ENCODE measurements at places on chromosomes 4 and X.

- no peak for DNase-seq
Observed at GRCh38 chrX:132214518-132214917, 4.7 kb downstream of the RAP2C start.

GRCh38 chr4:51925307-51925706 is 82.4 kb downstream of the DCUN1D4 start:
- no peak for DNase-seq

- no peak for DNase-seq
Observed at GRCh38 chr4:143598816-143599215, 85.3 kb downstream of the SMARCA5 start.

- DNase-seq, result no peak
Observed at GRCh38 chr4:67779631-67780030, 25.4 kb upstream of the GNRHR start.

DNA sequence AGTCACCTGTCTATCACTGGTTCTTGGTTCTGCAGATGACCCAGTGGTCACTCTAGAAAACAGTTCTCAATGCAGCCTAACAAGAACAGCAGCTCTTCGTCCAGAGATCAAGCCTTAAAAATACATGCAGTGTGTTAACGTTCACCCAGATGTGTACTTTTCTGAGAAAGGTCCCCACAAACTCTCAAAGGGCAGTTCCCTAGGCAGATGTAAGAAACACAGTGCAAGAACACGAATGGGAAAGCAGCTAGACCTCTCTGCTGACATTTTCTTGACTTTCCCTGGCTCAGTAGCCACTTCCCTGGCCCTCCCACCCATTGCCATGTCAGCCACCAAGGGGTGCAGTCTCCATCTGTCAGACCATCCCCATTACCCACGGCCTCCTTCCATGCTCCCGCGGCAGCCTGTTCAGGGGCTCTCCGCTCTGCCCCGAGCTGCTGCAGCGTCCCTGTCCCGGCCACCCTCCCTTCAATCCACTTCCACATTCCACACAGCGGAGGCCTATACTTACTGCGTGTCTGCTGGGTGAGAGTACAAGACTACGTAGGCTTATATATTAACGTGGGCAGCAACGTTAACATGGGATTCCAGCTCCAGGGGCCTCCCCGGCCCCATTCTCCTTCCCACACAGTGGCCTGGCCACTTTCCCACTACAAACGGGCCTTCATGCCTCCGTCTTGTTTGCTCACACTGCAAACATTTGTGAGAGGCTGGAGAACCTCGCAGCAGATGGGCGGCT is 34.3 kb downstream of the IRF2 start:
- no peak for DNase-seq

GRCh38 chrX:124028182-124028581 is 66.7 kb downstream of the STAG2 start:
- no peak for DNase-seq

- no peak for DNase-seq
Observed at GRCh38 chrX:107850422-107850765, 24.7 kb downstream of the MID2 start.

DNA sequence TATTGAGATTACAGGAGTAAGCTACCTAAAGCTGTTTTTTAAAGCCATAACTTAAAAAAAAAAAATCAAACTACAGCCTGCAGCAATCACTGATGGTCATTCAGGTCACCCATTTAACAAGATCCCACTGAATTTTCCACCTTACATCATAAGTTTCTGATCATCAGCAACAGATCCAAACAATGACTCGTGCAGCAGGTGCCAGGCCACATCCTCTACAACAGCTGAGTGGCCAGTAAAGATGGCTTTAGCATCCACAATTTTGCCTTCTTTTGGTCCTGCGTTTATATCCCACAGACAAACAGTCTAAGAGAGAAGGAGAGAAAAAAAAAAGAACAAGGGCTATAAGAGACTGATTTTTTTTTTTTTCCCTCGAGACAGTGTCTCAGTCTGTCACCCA is 16.6 kb downstream of the RBBP7 start:
- DNase-seq, result no peak

GRCh38 chr4:165418073-165418472 is 39.3 kb downstream of the CPE start:
- DNase-seq, result no peak

GRCh38 chr4:85102606-85103005 is 136.1 kb upstream of the WDFY3 start:
- no peak for DNase-seq

DNA sequence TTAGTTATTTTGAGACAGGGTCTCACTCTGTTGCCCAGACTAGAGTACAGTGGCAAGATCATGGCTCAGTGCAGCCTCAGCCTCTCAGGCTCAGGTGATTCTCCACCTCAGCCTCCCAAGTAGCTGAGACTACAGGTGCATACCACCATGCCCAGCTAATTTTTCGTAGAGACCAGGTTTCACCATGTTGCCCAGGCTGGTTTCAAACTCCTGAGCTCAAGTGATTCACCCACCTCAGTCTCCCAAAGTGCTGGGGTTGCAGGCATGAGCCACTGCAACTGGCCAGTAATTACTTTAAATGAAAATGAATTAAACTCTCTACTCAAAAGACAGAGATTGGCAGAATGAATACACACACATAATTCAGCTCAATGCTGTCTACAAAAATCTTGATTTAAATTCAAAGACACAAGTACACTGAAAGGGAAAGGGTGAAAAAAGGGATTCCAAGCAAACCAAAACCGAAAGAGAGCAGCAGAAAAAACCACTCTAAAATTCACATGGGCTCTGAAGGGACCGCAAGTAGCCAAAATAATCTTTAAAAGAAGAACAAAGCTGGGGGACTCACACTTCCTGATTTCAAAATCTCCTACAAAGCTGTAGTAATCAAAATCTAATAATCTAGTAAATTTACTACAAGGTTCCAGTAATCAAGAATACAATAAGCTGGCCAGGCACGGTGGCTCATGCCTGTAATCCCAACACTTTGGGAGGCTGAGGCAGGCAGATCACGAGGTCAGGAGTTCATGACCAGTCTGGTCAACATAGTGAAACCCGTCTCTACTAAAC is 11.8 kb upstream of the SPON2 start:
- DNase-seq, result no peak

- no peak for DNase-seq
Observed at GRCh38 chr4:23718435-23718834, 171.4 kb downstream of the PPARGC1A start.

- no peak for DNase-seq
Observed at GRCh38 chr4:56622176-56622575, 58.9 kb downstream of the HOPX start.

DNA sequence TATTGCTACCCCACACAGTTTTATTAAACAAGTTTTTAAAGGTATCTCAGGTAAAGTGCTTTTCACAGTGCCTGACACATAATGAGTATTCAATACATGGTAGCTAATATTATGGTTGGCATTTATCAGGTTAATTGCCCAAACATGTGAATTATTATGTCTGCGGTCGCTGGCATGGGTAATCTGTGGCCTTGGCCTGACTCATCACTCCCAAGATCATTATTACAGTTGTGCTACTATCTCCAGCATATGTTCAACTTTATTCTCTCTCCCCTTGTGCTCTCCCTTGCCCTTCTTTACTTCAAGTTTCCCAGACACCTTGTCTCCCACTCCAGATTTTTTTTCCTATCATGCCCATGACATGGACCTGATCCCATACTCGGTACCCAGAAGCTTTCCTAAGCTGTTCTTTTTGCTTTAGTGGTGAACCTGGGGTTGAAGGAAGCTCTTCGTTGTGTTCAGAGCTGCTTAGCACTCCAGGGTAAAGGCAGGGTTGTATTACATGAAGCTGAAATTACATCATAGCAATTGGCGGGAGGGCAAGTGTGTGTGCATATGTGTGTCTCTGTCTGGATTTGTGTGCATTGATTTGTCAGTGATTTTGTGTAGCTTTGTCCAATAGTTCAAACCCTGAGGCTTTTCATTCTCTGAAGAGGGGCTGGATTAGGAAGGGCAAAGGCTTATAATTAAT is 176.5 kb upstream of the NRK start:
- DNase-seq, result no peak

- no peak for DNase-seq
Observed at GRCh38 chr4:3436798-3437581, 4.8 kb upstream of the HGFAC start.

DNA sequence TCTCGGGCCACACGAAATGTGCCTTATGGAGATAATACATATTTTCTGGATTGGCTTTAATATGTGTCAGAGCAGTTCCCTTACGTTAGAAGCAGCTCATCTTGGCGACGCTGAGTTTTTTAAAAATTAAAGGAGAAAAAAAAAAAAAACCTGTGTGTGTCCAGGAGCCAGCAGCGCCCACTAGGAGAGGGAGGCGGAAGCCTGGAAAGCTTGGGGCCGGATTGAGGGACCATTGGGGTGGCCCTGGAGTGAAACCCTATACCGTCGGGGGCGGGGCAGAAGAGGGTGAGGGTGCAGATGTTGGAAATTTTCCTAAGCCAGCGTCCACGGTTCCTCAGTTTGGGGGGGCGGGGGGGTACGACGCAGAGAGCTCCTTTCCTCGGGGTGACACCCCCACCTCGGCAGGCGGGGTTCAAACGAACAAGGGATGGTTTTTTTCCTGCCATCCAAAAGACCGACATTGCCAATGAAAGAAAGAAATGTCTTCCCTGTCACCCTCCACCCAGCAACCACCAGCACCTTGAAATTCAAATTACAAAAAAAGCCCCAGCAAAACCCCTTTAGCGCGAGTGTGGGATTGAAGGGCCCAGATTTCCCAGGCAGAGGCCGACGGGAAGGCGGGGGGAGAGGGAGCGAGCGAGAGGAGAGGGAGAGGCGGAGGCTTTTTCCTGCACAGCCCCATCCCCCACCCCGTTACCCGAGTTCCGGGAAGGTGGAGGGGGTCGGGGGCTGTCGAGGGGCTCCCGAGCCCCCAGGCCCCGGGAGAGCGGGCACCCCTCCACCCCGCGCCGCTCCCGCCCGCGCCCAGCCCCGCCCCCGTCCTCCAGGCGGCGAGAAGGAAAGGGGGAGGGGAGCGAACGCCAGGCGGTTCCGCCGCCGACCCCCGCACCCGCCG is 859 bp downstream of the SMARCA1 start:
- no peak for DNase-seq

DNA sequence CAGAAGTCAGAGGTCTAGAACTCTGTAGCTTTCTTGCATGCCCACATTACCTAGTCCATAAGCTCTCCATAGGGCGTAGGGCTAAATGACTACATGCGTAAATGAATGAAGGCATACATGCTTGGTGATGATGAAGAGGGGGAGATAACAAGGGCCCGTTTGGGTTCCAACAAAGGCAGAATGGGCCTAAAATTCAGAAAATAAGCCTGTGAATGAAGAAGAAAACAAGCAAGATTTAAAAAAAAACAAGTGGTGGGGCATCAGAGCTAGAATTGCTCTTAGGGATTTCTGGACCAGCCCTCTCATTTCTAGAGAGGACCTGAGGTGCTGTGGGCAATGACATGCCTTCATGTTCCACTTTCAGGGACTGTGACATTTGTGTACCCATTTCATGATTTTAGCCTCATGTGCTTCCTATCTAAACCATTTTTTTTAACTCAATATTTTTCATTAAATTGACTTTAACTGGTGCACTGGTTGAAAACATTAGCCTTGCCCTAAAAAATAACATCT is 12.1 kb downstream of the GPRIN3 start:
- no peak for DNase-seq

DNA sequence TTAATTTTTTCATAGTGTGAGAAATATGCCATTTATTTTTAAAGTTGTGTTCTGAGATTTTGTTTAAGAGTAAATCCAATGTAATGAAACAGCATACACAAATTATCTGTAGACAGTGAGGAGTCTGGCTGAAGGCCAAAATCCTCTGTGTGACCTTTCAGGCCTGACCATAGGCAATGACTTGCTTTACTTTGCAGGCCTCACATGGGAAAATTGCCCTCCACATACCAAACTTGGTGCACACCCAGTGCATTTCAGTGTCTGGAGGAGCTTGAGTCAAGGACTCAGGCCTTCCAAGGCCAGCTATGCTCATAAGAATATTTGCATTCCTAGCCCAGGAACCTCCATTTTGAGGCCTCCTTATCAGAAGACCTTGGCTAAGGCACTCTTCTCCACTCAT is 430.1 kb downstream of the GABRG1 start:
- DNase-seq, result no peak

DNA sequence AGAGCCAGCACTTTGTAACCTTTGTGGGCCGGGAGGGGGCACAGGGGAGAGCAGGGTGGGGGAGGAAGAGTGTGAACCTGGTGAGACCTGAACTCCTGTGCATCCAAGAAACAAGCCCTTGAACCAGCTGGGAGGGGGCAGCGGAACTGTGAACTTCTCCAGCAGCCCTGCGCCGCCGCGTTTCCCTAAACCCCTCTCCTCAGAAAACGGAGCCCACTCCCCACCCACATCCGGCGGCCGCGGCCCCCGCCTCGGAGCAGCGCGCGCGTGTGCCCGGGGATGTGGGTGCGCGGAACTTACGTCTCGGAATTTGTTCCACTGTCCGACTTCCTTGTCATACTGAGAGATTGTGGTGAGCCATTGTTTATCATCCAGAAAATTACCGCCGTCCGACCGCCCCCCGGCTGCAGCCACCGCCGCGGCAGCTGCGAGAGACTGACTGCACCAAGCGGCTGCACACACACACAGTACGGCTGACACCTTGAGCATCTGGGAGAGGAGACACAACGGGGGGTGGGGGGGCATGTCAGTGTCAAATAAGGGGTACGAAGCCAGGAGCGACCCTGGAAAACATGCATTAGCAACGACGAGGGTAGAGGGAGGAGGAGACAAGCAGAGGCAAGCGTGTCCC is 494 bp downstream of the SPOCK3 start:
- no peak for DNase-seq

DNA sequence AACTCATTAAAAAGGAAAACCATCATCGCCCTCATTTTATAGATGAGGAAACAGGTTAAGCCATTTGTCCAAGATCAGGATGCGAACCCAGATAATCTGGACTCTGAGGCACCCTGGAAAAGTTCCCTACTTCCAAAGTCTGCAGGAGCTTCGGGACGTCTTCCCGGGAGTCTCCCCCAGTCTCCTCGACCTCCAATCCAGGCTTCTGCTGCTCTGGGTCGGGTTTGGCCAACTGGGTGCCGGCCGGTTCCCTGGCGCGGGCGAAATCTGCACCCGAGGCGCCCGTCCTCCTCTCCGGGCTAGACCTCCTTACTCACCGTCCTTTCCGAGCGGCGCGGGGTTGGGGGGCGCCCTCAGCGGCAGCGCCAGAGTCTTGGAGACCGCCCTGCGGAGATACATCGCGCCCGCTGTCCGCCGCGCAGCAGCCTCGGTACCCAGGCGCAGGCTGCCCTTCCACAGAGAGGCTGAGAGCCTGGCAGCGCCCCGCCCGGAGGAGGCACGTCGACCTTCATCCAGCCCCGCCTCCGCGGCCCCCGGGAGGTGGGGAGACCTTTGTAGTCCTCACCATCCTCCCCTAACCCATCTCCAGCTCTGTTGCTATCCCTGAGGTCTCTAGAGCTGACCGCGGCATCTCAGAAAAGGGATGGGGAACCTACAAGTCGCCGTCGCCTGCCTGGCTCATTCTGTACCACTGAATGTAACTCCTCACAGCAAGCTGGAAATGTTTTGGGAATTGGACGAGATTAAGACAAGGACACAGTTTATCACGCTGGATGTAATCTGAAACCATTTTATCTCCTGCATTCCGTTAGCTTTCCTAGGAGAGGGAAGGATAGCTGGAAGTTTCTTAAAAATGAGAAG is at the start of gene MGARP:
Gene MGARP (minus strand): TSS at position 466 of the 861 bp plus-strand sequence. CDS start 67 bp downstream, at position 399.
- no peak for DNase-seq
